Stimulated activated CD8-positive, alpha-beta memory T cell treated with anti-CD3 and anti-CD28 coated beads, Interleukin-15, amount 100 ng/mL, for 4 hours (primary cell): ENCODE measurements at places on chromosomes 16 and 17.

DNA sequence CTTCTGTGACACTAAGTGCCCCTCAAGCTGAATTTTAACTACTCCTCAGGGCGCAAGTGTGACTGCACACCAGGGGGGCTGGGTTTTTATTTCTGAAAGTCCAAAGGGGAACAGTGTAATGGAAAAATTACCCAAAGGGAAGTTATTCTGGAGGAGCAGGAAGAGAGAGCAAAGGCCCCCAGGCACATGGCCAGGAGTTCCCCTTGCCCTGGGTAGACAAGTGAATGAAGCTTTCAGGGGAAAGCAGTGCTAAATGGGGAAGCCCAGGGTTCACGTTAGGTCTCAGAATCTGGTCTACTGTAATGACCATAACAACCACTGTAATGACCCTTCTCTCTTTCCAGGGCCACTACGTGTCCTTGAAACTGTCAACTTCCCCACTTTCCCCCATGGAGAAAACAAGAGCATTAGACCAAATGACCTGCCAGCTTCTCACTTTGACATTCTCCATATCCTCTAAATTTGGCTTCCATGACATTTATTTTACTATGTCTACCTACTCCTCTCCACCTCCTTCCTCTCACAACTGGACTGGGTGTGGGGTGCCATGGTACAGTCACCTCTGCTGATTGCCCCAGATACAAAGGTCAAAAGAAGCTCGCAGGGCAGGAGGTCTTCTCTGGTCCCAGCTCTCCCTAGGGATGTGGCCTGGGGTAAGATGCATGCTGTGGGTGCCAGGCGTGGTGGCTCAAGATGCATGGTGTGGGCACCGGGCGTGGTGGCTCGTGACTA lies 34.1 kb upstream of the MMP2 start:
- no peak for DNase-seq

DNA sequence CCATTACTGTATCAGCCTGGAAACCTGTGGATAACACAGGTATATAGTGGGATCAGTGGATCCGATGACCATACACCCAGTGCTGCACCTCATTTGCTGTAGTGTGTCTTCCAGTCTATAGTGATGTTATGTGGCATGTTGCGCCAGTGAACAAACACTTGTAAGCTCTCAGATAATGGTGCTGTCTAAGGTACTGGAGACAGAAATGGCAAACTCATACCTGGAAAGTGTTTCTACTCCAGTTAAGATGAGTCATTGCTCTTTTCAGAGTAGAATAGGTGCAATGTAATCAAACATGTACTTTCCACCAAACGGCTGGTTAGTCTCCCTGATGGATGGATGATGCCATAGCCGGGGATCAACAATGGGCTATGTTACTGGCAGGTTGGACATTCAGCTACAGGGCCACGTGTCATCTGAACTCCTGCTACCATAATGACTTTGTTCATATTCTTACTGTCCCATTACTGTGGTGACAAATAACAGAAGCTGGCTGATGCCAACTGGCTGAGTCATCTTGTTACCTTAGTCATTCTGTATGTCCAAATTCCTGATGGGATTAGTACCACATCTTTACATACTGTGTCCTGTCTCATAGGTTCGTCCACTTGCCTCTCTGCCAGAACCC lies 6.3 kb downstream of the CCL11 start:
- DNase-seq = no peak

- no peak for DNase-seq
These were observed 4.9 kb downstream of the RPAIN start for GRCh38 chr17:5424909-5425308.

DNA sequence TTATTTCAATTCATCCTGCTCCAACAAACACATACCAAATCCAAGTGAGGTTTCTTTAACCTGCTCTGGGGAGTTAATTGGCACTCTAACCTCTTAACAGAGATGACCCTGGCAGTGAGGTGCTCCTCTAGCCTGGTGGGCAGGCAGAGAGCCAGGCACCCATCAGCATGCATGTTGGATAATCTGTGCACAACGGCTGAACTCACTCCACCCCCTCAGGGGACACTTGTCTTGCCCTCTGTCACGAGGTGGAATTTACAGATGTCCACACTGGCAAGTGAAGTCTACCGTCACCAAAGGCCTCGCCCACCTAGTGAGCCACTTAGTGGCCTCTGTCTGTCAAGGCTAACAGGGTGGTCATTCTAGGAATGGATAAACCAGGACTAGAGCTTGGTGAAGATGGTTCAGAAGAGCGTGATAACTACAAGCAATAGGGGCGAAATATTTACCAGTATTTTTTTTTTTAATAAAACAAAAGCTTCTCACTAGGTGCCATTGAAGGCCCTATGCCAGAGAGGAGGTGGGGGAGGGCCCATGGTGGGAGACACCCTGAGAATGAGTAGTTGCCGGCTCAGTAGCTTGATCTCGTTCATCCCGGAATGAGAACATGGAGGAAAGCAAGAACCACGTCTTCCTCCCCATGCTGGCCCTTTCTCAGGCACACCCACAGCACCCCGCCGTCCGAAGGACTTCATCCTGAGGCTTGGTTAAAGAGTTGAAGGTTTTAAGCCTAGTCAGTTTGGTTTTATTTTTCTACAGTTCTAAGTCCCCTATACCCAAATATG lies 25.2 kb downstream of the PLD6 start:
- DNase-seq = no peak

DNA sequence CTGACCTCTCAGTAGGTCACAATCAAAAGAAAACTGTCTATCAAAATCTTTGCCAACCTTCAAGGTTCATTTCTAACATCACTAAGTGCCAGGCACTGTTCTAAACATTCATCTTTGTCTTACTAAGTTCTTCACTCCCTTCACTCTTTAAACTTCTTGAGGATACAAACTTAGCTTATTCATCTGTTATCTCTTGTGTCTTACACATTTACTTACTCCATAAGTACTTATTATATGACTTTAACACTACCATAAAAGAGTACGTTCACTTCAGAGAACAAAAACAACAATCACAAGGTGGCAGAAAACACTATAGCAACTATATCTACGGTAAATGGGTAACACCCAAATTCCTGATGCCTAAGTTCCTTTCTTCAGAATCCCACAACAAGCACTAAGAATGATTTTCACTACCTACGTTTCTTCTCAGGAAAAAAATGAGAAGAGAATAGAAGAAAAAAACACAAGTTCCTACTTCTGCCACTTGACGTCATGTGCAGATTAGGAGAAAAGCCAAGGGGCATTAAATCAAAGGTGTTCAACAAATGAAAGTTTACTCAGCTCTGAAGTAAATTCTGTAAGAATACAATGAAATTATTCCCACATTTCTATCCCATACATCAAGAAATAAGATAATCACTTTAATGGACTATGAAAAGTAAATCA lies 29.2 kb downstream of the KANSL1 start:
- DNase-seq = no peak

GRCh38 chr16:2058420-2058819 lies 10.6 kb downstream of the TSC2 start:
- no peak for DNase-seq

DNA sequence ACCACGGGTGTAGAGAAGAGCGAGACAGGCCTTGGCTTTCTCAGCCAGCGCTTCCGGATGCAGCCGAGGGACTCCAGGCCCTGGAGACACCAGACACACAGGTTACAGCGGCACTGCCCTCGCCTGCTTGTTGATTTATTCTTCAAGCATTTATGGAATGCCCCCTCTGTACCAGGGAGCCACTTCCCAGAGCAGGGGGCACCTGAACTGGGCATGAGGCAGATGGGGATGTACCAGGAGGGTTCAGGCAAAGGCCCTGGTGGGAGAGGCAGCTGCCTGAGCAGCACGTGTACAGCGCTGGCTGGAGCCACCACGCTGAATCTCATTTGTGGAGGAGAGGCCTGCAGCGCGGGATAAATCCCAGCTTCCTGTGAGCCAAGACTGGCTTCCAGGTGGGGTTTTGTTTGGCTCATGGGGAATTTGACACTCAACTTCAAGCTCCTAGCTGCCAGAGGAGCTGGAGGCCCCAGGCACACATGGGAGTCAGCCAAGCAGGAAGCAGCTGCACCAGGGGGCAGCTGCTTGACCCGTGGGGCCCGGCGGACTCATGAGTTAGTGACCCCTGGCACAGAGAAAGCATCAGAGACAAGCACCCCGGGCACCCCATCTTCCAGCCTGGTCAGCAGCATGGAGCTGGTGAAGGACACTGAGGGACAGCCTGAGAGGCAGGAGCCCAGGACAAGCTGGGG lies 59.7 kb downstream of the IL21R start:
- DNase-seq = no peak

DNA sequence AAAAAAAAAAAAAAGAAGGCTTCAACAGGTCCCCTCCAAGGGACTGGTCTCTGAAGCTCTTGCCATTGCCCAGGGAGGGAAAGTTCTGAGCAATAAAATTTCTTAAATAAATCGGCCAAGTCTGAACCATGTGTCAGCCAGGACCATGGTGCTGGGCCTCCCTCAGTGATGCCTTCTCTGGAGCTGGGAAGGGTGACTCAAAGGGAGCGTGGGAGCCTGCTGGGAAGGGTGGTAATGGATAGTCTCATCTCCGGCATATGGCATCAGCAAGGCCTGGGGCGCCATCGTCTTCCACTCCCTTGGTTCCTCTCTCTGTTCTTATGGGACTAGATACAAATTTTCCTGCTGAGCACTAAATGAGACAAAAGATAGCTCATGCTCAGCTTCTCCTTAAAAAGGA lies 2.3 kb downstream of the VKORC1 start:
- DNase-seq = no peak

DNA sequence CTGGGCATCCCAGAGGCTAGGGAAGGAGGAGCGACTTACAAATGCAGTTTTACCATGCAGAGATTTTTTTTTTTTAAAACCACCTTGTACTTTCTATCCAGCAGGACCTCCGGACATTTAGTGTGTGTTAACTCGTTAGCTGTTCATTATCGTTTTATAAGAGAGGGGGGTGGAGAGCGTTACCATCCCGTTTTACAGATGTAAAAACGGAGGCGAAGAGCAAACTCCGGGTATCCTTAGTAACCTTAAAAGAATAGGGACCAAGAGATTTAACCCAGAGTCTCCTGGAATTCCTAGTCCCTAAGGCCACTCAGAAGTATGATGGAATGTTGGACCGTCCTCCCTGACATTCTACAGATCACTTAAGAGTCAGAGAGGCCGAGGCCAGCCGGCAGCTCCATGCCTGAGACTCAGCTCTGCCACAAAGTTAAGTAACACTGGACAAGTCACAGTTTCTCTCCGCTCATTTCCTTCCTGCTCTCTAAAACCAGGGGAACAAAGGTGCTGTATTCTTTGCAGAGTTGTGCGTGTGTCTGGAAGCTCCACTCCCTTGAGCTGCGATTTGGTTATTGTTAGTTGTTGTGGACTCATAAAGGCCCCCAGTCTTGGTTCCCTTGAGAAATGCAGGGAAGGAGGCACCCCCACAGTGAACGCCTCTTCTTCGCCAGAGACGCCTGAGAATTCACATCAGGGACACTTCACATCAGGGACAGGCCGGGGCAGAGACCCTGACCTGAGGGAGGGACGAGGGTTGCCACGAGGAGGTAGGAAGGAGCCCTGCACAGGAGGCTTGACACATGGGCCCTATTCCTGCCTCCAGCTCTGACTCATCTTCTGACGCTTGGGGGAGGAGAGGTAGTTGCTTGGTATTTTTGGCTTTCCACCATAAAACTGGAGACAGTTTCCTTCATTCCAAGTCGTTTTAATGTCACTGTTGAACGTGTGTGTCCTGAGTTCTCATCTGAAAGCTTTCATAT lies 1.2 kb downstream of the DUSP14 start:
- DNase-seq = no peak

GRCh38 chr17:1648173-1648962 lies 1.3 kb downstream of the RILP start:
- DNase-seq = no peak

- DNase-seq = no peak
These were observed 83.7 kb upstream of the DNAH9 start for GRCh38 chr17:11514565-11514964.

DNA sequence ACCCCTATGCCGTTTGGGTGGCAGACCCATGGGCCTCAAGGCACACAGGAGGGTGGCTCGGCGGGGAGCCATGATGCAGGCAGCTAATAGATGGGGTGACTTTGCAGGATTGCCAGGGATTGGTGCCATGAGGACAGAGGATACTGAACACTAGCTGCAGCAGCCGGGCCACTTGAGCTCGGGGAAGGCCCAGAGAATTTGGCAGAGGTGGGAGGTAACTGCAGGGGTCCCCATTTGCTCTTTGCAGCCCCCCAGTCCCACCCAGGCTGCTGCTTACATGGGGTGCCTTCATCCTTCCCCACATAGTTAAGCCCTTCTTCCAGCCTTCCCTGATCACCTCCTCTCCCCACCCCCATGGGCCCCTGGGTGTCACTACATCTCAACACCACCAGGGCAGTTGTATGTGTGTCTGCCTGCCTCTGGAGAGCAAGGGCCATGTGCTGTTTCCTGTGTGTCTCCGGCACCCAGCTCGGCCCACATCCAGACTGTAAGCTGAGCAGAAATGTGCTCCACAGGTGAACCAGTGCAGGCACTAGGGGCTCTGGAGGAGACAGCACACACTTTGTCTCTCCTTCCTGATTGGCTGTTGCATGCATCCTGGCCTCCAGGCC lies 52.0 kb downstream of the SREBF1 start:
- DNase-seq = no peak

DNA sequence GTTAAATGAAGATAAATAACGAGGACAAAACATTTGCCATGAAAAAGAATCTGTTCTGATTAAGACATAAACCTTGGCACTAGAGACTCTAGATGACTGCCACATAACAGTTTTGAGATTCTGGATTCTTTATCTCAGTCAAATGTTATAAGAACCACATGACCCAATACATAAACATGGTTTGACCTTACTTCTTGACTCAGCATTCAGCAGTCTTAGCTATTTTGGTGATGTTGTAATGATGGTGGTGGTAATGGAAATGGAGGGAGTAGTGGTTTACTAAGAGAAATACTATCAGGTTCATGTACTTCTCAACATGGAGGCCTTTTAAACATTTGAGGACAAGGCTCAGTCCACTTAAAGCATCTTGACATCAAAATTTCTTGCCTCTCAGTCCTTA lies 925.4 kb downstream of the CDH11 start:
- no peak for DNase-seq

DNA sequence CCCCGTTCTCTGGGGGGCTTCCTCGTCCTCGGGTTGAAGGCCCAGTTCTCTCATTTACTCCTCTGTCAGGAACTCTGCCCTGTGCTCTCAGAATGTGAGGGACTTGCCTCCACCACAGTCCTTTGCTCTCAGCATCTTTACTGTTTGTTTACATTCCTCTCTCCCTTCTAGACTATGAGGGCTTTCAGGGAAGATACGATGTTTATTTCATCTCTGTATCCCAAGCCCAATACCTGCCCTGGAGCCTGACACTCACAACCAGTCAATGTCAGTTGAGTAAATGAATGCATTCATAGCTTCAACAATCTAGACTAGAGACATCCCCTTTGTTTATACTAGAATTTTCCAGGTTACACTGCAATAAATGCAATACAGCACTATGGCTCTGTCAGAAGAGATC lies 409.6 kb upstream of the CDH11 start:
- no peak for DNase-seq
